ENCODE measurements at places on chromosomes 7 and 10.

- DNase-seq: no peak
These were observed 46.1 kb downstream of the CABCOCO1 start for GRCh38 chr10:61708846-61709245.

DNA sequence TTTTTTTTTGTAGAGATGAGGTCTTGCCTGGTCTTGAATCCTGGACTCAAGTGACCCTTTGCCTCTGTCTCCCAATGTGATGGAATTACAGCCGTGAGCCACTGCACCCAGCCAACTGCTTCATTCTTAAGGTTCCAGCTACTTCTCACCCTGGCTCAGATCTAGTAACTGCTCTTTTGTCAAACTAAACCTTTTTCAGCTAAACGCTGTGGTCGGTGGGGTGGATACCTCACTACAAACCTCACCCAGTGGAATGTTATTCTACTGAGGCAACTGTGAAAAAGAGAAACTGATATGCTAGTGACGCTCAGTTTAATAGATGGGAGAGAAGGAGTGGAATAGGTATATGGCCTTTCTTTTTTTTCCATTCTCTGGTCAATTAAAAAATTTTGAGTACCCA lies 1.7 kb upstream of the MRLN start:
- no peak for DNase-seq

- DNase-seq: no peak
These were observed 37.6 kb downstream of the RPS24 start for GRCh38 chr10:78071140-78071856.

DNA sequence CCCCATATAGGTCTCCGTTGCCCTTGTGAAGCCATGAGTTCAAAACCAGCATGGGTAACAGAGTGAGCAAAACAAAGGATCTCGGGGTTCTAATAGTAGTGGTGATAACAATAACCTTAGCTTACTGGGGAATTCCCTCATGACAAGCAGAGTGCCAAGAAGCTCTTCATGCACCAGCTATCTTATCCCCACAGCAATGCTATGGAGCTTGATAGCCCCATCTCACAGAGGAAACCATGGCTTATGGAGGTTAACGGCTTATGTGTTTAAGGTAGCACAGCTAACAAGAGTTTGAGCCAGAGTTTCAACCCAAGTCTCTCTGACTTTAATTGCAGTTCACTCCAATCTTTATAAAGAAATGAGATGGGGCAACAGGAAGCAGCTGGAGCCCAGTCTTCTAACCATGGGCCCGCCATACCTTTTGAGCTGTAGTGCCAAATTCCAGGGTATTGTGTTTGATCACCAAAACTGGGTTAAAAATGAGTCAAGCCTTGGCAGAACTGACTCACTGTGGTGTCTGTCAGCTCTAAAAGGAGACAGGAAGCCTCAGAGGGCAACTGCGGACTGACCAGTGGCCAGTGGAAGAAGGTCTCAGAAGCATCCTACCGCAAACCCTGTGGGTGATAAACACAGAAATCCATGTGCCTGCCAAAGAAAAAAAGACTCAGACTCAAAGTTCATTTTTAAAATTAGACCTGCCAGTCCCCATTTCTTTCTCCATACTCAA lies 16.5 kb upstream of the PLAU start:
- no peak for DNase-seq

DNA sequence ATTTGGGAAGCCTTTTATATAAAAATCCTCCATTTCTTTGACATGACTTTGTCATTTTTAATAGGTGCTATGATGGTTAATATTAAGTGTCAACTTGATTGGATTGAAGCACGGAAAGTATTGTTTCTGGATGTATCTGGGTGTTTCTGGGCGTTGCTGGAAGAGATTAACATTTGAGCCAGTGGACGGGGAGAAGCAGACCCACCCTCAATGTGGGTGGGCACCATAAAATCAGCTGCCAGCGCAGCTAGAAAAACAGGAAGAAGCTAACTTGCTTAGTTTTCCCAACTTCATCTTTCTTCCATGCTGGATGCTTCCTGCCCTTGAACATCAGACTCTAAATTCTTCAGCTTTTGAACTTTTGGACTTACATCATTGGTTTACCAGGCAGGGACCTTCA lies 1003.0 kb downstream of the SORCS3 start:
- no peak for DNase-seq

DNA sequence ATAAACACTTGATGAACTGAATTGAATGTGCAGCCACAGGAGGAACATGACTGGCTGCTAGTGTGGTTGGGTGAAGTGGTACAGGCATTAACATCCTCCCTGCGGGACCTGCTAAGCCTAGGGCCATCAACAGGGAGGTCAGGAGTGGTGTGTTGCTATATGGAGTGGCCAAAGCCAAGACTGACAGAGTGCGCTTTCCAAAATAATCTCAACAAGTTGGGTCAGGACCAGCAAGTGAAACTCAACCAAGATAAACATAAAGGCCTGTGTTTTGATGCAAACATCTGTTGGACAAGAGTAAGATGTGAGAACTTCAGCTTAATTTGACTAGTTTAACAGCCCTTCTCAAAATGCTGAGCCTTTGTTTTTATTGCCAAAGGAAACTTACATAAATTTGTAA lies 97.7 kb downstream of the WDFY4 start:
- no peak for DNase-seq

DNA sequence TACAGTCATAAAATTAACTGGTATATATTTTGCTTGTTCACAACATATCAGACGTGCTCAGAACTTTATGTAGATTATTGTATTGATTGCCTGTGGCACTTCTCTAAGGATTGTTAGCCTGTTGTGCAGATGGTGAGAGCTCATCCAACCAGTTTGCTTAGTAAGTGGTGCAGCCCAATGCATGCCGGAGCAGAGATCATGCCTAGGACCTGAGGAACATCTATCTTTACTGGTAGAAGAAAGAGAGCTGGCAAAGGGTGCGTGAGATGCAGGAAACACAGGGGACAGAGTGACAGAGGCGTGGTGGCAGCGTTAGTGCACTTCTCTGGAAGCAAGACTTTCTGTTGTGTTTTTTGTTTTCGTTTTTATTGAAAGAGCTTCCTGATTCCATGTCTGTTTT lies 35.9 kb downstream of the CCM2 start:
- DNase-seq: no peak

- no peak for DNase-seq
These were observed 19.7 kb downstream of the UBE3C start for GRCh38 chr7:157158400-157158799.

- no peak for DNase-seq
These were observed 61.2 kb upstream of the YAE1 start for GRCh38 chr7:39504963-39505362.

- DNase-seq: no peak
These were observed 10.4 kb downstream of the JCAD start for GRCh38 chr10:30048768-30049517.

DNA sequence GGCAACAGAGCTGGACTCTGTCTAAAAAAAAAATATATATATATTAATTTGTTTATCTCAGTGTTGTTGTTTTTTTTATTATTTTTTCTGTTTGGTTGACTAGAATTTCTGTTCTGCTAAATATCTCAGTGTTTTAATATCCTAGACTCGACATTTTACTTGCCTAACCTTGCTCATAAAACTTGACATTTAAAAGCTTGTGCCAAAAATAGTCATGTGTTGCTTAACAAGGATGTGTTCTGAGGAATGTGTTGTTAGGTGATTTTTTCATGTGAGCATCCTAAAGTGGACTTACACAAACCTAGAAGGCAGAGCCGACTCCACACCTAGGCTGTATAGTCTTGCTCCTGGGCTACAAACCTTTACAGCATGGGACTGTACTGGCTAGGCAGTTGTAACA lies 23.1 kb downstream of the NRBF2 start:
- DNase-seq: no peak

GRCh38 chr10:2150288-2150687 lies 413.0 kb upstream of the ADARB2 start:
- DNase-seq: no peak

GRCh38 chr7:30655096-30655970 lies 26.9 kb downstream of the CRHR2 start:
- no peak for DNase-seq

GRCh38 chr10:91511549-91512330 lies 101.6 kb downstream of the HECTD2 start:
- DNase-seq: no peak

GRCh38 chr7:54774785-54775740 lies 16.1 kb upstream of the SEC61G start:
- no peak for DNase-seq

GRCh38 chr7:17640730-17641377 lies 299.4 kb downstream of the SNX13 start:
- DNase-seq: no peak

- DNase-seq: no peak
These were observed 23.1 kb upstream of the DDIT4 start for GRCh38 chr10:72250666-72251065.

DNA sequence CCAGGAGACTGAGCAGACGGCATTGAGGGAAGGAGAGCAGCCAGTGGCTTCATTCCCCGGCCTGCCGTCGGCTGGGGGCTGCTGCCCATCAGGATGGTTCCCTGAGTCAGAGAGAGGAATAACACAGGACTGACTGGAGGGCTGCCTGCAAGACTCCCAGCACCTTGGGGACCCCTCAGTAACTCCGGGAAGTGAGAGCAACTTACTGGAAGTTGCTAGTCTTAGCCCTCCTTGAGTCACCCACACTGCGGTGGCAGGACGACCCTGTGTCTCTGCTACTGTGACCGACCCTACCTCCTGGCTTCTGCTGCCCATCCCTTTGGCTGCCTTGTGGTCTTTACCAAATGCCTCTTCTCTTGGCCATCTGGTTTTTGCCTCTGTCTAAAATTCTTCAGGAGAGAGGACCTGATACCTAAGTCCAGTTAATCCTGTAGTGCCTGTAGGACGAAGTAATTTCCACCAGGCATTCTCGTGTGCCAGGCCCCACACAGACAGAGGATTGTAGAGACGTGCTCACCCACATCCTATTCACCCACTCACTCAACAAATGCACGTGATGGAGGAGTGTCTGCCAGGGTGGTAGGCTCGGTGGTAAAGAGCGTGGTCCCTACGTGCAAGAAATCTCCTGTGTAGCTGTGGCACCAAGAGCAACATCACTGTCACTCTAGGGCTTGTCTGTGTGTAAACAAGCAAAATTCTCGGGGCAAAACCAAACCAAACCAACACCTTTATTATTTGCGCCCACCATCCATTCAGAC lies 156.5 kb downstream of the PRKCQ start:
- DNase-seq: no peak

DNA sequence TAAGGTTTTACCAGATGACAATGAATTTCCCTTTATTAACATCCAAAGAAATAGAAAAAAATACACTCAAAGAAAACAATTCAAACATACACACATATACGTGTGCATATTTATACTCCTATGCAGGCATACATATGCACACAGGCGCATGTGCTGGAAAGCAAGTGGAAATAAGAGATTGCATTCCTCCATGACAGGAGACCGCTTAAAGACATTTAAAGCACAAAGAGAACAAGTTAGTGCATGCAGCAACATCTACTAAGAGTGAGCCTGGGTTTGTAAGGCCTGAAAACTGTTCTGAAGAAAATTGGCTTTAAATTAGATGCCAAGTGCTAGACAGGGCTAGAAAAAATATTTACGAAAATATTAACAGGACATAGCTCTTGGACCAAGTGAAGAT lies 40.1 kb upstream of the PPP1R17 start:
- DNase-seq: no peak

- no peak for DNase-seq
These were observed 66.4 kb downstream of the CPED1 start for GRCh38 chr7:121054925-121055324.

DNA sequence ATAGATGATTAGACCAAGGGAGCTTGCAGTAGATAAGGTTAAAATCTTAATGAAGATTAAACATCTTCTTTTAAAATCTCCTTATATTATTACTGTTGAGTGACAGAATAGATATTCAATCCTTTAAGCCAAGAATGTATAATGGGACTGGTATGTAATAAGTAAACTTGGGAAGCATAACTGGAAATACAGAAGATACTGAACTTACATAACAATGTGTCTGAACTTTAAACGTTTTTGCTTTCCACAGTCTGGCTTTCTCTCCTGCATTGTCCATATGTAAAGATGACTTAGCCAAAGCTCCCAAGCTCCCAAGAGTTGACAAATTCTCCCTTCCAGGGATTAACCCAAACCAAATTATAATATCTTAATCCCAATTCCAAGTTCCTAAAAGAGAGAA lies 129.8 kb downstream of the KCND2 start:
- DNase-seq: no peak

DNA sequence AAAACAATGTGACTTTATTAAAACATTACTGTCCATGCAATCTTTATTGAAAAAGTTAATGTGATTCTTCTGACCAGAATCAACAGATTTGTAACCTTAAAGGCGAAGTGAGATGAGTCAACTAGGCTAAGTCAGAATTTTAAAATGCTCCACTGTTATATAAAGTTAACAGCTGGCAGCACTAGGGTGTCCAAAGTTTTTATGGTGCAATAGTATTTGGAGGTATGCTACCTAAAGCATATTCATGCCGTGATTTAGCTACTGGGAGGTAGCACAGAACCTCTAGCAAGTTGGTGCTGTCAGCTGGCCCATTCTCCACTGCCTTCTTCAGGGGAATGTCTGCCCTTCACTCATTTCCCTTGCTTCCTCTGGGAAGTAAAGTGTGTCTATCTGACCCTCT lies 126.7 kb downstream of the RAPGEF5 start:
- no peak for DNase-seq

- DNase-seq: no peak
These were observed 6.5 kb downstream of the SNX8 start for GRCh38 chr7:2307690-2308107.

GRCh38 chr10:62842983-62843382 lies 26.8 kb upstream of the EGR2 start:
- DNase-seq: no peak

DNA sequence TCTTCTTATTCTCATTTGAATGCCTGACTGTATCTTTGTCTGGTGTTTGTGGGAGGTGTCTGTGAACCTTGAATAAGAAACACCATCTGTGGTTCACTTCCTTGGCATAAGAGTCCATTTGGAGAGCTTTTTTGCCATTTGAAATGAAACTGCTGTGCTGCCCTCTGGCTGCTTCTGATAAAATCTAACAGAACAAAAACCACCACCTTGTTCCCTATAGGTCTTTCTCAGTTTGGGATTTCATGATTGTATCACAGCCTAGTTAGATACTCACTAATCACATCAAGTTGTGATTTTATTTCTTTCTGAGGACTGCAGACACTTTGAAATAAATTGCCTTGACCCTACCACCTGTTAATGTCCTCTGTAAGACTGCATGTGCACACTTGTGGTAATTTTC lies 102.7 kb upstream of the FAM13C start:
- no peak for DNase-seq

GRCh38 chr10:88165849-88166271 lies 302.4 kb downstream of the PTEN start:
- DNase-seq: no peak

GRCh38 chr10:131961047-131961776 lies 20.5 kb downstream of the BNIP3 start:
- no peak for DNase-seq

- no peak for DNase-seq
These were observed 29.0 kb downstream of the RASGEF1A start for GRCh38 chr10:43237631-43238446.

DNA sequence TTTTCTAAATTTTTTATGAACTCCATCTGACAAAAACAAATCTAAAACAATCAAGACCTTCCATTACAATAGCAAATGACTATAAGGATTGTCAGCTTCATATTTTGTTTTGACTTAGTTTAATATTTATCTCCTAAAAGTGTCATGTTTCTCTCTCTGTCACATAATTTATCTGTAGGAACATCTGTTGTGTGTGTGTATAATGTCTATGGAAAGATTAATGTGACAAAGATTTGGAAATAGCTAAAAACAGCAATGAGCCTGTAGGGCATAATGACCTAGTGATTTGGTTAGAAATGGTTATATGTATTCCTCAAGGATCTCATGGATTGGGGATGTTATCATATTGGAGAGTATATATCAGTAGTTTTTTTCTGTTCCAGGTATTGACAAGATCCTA lies 69.6 kb upstream of the MDFIC start:
- no peak for DNase-seq
